ENCODE measurements at places on chromosomes 11 and 22.

GRCh38 chr22:31346255-31346732 is at the start of gene PATZ1:
Gene PATZ1, minus strand, starts transcription at chr22:31346346. Its CDS starts 744 bp downstream, at chr22:31345602.
- peak; percentile 95 for DNase-seq

- DNase-seq, result no peak
Measured at GRCh38 chr11:2860636-2861035, 24.9 kb downstream of the CDKN1C start.

DNA sequence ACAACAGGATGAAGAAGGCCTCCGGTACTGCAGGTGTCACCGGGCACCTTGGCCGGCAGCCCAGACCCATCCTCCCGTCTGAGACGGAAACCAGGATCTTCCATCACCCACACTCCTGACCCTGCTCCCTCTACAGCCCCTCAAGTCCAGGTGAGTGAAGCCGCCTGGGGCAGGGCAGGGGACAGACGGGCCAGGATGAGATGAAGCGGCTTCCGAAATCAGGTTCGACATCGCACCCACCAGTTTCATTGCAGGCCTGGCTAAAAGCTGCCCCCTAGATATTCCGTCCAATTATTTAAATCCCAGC is 639.1 kb downstream of the TBC1D22A start:
- DNase-seq, result no peak

- DNase-seq, result no peak
Measured at GRCh38 chr11:35376118-35376510, 43.2 kb downstream of the SLC1A2 start.

DNA sequence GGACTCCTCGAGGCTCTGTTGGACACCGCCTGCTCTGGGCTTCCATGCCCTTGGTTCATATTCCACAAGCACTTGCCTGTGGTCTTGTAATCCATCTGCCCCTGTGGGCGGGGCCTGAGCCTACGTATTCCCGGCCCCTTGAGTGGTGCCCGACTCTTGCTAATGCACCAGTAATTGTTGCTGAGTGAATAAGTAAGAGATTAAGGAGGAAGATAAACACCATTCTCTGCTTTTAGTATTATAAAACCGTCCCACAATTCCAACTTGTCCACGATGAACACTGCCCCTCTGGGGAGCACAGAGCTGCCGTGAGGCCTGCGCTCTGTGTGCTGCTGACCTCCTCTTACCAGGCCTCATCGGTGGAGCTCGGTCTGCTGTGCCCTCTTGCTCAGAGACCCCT is 50.3 kb downstream of the MICAL2 start:
- no peak for DNase-seq

GRCh38 chr22:24370401-24370800 is 57.0 kb upstream of the ADORA2A start:
- no peak for DNase-seq

GRCh38 chr11:10080138-10080537 is 213.9 kb downstream of the SBF2 start:
- DNase-seq, result no peak

DNA sequence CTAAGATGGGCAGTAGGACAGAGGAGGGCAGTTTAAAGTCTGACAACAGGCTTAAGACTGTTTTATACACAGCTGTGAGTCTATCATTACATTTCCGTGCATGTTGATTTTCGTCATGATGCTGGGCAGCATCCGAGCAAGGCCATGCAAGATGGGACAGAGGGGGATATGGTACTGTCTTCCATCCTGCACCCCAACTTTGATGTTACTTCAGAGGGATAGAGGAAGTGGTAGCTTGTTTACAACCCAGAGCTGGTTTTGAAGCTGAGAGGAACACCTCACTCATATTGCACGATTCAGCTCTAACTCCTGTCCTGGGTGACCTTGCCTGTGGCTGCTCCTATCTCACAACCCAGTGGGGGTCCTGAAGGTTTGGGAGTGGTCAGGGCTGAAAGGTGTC is 3.0 kb upstream of the SORL1 start:
- DNase-seq, result no peak

DNA sequence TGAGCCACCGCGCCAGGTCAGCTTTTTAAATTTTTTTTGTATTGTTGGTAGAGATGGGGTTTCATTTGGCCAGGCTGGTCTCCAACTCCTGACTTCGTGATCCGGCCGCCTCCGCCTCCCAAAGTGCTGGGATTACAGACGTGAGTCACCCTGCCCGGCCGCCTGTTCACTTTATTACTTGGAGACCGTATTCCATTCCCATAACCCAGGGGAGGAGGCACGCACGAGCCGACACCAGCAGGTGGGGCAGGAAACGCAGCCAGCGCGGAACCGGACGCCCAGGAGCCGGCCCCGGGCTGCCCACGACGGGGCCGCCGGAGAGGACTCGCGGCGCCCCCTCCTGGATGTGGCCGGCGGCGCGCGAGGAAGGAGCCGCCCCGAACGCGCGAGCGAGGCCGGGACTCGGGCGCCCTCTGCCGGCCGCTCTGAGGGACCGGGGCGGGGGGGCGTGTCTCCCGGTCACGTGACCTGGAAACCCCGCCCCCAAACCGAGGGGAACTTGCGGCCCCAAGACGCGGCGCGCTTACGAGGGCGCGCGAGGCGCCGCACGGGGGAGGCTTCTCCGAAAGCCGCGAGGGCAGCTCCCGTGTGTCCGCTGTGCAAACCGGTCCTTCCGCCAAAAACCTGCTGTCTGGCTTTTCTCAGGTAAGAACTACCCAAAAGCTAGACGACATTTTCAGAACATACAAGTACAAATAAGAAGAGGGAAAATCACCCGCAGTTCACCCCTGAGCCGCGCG is 11.6 kb upstream of the RNH1 start:
- DNase-seq, result peak; percentile 98

- DNase-seq, result no peak
Measured at GRCh38 chr11:116702772-116703385, 69.9 kb downstream of the BUD13 start.

GRCh38 chr22:23282089-23282501 is 101.8 kb downstream of the BCR start:
- no peak for DNase-seq

- no peak for DNase-seq
Measured at GRCh38 chr11:107472966-107473365, 15.3 kb upstream of the CWF19L2 start.

DNA sequence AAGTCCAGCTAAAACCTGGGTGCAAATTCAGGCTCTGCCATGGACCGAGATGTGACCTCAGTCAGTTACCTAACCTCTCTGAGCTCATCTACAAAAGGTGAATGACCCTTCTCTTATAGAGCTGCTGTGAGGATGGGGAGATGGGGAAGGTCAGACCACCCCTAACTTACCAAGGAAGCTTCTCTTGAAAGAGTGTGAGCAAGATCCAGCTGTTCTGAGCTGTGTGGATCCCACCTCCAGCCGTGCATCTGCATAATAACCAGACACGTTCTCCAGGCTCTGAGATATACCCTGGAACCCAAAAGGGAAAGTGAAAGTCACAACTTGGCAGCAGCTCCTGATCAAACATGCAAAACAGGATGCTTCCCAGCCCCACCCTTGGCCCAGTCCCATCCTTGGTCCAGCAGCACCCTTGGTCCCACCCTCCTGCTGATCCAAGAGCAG is at the start of gene APOL3:
Gene APOL3, minus strand, starts transcription at position 257 of the 444 bp plus-strand sequence. CDS start 11,700 bp downstream, outside the sequence.
- peak; percentile 65 for DNase-seq

All from hematopoietic multipotent progenitor cell (in vitro differentiated cells).